ENCODE measurements at places on chromosomes 1 and 21.

- DNase-seq: peak; percentile 8
Measured at GRCh38 chr1:214264196-214264595, 16.8 kb upstream of the SMYD2 start.

GRCh38 chr1:211925016-211925415 is 94.5 kb upstream of the LPGAT1 start:
- peak; percentile 82 for DNase-seq

GRCh38 chr1:167210966-167211674 is 9.6 kb upstream of the POU2F1 start:
- DNase-seq: no peak

DNA sequence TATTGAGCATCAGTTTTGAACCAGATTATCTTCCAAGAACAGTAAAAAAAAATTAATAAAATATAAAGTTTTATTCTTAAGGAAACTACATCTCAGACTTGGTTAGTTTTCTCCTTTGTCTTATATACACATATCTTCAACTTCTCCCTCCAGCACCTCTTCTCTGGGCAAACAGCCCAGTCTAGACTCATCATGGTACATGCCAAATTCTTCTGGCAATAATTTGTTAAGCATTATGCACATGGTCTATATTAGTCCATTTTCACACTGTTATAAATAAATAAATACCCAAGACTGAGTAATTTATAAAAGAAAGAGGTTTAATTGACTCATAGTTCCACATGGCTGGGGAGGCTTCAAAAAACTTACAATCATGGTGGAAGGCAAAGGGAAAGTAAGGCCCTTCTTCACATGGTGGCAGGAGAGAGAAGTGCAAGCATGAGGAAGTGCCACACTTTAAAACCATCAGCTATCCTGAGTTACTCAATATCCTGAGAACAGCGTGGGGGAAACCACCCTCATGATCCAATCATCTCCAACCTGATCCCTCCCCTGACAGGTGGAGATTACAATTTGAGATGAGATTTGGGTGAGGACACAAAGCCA is 108.7 kb upstream of the RNPC3 start:
- DNase-seq: no peak

- no peak for DNase-seq
Measured at GRCh38 chr1:230076121-230076520, 9.1 kb downstream of the GALNT2 start.

DNA sequence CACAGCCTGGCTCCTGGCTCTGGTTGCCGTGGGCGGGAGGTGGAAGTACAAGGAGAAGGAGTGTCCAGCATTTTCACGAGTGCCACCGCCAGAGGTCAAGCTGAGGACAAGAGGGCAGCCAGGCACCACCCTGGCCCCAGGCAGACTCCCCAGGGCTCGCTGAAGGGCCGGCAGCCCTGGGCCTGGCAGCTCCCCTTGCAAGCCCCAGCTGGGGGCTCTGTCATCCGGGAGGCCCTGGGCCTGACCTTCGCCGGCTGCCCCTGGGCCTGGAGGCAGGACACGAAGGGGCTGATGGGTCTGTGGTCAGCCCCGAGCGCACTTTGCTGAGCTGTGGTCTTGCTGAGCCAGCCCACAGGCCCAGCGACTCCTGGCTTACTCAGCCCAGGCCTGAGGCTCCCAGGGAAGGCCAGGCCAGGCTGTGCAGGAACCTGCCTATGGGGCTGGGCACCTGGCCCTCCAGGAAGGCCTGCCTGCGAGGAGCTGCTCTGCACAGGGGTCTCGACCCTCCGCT is 74.8 kb downstream of the MORN1 start:
- no peak for DNase-seq

- DNase-seq: no peak
Measured at GRCh38 chr1:119727991-119728390, 16.3 kb downstream of the PHGDH start.

- peak; percentile 64 for DNase-seq
Measured at GRCh38 chr1:62295921-62296491, 23.2 kb downstream of the KANK4 start.

DNA sequence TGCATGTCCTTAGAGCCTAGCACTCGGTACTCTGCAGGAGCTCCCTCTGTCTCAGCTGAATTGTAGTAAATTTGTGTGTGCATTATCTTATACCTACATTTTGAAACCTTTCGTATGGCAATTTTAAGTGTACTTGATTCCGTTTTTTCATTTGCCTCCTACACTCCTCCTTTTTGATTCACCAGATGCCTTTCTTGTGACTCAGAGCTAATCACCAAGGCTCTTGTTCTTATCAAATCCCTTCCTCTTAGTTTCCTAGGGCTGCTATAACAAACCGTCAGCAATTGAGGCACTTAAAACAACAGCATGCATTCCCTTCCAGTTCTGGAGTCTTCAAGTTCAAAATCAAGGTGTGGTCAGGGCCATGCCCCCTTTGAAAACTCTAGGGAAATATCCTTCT is 261.0 kb downstream of the ASTN1 start:
- no peak for DNase-seq

GRCh38 chr1:43452789-43453441 is 816 bp downstream of the HYI start:
- peak; percentile 21 for DNase-seq

- DNase-seq: peak; percentile 25
Measured at GRCh38 chr1:18326211-18326897, 154.4 kb upstream of the KLHDC7A start.

- DNase-seq: no peak
Measured at GRCh38 chr1:218967254-218967653, 206.4 kb upstream of the LYPLAL1 start.

GRCh38 chr1:171990371-171990770 is 149.1 kb downstream of the DNM3 start:
- no peak for DNase-seq

- no peak for DNase-seq
Measured at GRCh38 chr1:199098468-199098867, 459.6 kb downstream of the PTPRC start.

- DNase-seq: no peak
Measured at GRCh38 chr1:41377397-41377796, 16.2 kb downstream of the FOXO6 start.

GRCh38 chr1:21903638-21904453 is 33.3 kb downstream of the HSPG2 start:
- DNase-seq: no peak

Measured in NCI-H2171 treated with DMSO at 0.1 percent for 48 hours (cell line).